Fibroblast of skin of scalp (primary cell): ENCODE measurements at places on chromosomes 6 and 20.

DNA sequence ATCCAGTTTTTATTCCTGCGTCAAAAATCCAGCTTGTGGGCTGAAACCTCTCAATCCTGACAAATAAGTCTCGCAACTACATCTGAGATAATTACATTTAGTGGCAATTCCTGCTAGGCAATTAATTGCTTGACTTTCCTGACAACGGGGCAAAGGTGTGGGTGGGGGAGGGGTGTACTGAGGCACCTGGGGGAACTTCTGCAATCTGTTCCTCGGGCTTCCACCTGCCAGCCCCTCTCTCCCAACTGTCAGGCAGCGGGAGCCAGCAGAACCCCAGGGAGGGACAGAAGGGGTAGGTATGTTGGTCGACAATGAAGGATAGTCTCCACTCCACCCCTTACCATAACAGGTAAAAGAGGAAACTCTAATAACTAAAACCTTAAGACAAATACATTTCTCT lies 6.8 kb downstream of the C6orf52 start:
- no peak for DNase-seq

DNA sequence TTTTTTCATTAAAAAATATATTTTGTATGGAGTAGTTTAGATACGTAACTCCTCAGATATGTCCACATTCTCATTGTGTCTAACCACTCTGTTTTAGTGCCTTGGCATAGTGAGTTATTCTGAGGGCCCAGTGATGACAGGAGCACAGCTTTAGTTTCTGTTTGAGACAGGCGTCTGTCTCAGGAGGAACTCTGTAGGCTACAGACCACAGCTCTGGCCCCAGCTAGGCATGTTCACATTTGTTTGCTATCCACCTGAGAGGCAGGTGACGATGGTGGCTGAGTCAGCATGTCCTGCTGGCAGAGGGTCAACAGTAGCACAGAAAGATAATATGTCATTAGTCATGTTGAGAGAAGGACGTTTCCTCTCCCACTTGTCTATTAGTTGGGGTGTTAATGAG lies 16.3 kb downstream of the LRRC1 start:
- DNase-seq = peak; percentile 7

- DNase-seq = no peak
Measured at GRCh38 chr6:36660771-36661471, 17.6 kb upstream of the CDKN1A start.

DNA sequence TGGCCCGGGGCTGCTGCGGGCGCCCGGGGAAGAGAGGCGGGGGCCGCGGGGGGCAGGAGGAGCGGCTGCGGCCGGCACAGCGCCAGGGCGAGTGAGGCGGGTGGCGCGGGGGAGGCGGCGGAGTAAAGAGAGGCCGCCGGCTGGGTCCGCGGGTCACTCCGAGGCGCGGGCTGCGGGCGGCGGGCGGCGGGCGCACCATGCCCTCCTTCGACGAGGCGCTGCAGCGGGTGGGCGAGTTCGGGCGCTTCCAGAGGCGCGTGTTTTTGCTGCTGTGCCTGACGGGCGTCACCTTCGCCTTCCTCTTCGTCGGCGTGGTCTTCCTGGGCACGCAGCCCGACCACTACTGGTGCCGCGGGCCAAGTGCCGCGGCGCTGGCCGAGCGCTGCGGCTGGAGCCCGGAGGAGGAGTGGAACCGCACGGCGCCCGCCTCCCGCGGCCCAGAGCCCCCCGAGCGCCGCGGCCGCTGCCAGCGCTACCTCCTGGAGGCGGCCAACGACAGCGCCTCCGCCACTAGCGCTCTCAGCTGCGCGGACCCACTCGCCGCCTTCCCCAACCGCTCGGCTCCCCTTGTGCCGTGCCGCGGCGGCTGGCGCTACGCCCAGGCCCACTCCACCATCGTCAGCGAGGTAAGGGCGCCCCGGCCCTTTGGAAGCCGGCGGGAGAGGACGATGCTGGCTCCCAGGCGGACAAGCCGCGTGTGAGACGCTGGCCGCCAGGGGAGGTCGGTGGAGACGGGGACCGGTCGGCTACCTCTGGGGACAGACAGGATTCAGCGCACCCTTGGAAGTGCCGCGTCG lies at the start of gene SLC22A3:
Gene SLC22A3 (plus strand): TSS at position 156 of the 797 bp plus-strand sequence. CDS start 42 bp downstream, at position 198.
- no peak for DNase-seq

- DNase-seq = peak; percentile 4
Measured at GRCh38 chr20:61628901-61629601, 377.0 kb downstream of the CDH4 start.

DNA sequence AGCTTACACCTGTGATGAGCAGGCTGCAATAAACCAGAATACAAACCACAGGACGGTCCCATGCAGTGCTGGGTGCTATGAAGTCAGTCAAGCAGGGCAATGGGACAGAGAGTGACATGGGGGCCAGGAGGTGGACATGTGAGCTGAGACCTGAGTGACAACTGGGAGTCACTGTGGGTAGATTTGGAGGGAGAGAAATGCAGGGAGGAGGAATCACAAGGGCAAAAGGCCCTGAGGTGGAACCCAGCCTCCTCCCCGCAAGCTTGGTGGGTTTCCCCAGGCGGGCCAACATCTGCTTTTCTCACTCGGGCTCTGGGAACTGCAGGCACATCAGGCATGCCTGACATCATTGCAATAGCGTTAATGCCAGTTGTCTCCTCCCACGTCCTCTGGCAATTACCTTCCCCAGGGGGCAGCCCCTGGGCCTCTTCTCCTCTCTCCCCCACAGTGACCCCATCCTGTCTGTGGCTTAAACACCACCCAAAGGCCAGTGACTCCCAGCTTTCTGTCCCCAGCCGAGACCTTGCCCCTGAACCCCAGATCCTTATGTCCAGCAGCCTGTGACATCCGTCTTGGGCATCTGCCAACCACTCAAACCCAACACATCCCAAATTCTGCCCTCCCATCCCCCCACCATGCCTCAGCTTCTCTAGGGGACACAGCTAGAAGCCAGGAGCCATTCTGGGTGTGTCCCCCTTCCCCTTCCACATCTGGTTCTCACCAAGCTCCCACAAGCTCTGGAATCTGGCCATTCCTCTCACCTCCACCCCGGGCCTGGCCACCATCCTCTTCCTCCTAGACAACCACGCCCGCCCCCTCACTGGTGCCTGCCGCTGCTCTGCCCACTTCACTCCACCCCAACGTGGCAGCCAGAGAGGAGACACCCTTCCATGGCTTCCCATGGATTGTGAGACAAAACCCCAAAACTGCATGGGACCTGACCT lies 28.2 kb downstream of the PDRG1 start:
- no peak for DNase-seq

DNA sequence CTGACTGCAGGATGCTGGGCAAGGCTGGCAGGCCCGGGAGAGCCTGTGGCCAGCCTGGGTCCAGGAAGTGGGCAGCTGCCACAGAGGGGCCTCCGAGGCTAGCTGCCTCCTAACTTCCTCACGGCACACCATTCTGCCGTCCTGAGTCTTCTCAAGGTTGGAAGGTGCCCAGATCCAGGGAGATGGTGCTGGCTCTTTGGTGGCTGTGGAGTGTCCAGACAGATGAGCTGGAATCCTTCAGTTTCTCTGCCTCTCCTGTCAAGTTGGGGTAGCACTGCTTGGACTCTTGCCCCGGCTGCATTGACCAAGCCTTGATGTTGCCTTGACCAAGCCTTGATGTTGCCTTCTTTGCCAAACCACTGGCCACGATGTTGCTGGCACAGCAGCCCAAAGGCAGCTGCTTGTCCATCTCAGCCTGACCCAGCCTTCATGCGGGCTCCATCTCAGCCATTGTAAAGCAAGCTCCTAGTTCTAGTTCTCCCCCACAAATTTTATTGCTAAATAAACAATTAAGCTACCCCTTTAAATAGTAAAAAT lies 75.1 kb upstream of the AFDN start:
- no peak for DNase-seq

DNA sequence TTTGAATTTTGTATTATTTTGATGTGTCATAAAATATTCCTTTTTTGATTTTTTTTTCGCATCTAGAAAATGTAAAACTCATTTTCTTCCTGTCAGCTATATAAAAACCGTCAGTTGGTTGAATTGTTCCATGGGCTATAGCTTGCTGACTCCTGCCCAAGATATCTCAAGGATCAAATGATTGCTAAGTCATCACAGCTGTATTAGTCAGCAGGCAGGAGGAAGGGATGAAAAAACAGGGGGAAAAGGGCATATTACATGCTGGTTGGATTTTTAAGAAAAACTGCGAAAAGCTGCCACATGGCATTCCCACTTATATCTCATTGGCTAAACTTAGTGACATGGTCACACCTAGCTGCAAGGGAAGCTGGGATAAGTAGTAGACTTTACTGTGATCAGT lies 569.9 kb downstream of the BCKDHB start:
- DNase-seq = no peak

- DNase-seq = no peak
Measured at GRCh38 chr20:4844751-4845465, 123.2 kb downstream of the PRND start.

GRCh38 chr6:137471497-137471896 lies 22.7 kb downstream of the OLIG3 start:
- no peak for DNase-seq

DNA sequence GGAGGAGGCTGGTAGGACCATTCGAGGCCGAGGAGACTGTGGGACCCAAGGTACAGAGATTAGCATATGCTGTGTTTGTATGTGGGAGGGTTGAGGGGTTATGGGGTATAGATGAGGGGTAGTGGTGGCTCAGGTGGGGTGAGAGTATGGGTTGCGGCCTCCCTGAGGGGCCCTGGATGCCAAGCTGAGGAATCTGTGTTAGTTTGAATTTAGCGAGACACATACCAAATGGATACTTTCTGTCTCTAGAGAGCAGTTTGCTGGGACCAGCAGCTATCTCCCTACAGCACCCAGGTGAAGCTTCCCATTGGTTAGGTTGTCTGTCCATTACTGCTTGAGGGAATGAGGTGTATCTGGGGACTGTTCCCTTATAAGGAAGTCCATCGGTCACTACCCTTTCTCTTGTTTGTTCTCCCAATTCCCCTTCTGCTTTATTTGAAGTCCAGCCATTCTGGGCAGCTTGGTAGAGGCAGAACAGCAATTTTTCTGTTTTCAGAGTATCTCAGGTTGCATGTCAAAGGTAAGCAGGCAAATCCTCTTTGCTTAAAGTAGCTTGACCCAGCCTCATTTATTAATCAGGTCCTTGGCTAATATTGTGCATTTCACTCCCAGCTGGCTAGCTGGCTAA lies 15.2 kb downstream of the CHMP4B start:
- no peak for DNase-seq
